Endothelial cell of umbilical vein (primary cell): ENCODE measurements at places on chromosomes 12 and 14.
A peak's percentile ranks its signal among the peaks of the same experiment; 100 is the strongest.

GRCh38 chr14:36582011-36582873 is at the start of gene NKX2-8:
Gene NKX2-8, minus strand, starts transcription at chr14:36582614. Its CDS starts 225 bp downstream, at chr14:36582389.
- no peak for DNase-seq

DNA sequence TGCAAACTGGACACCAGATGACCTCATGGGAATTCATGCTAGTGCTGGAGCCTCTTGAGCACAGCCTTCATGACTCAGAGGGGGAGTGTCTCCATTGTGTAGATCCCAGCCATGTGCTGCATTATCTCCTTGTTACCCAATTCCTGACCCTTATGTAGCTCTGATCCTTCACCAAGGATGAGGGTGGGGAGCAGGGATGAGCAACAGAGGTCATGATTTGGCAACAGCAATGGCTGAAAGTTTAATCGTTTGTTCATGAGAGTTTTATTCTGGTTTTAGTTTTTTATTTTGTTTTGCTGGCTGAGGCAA is 9.5 kb upstream of the BDKRB1 start:
- no peak for DNase-seq

DNA sequence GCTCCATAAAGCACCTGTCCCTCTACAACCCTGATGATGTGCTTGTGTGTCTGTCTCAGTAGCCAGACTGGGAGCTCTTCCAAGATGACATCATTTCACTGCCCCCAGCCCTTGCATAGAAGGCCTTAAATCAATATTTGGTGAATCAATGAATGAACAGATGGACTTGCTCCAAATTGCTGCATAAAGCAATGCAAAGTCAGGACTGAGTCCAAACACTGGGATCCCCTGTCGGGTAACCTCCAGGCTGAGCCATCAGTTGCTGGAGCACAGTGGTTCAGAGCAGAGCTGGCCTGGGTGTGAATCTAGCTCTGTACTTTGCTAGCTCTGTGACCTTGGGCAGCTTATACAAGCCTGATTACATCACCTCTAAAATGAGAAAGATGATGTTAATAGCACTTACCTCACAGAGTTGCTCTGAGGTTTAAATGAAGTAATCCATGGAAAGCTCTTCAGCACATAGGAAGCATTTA is 120.3 kb upstream of the VASH1 start:
- DNase-seq = no peak

DNA sequence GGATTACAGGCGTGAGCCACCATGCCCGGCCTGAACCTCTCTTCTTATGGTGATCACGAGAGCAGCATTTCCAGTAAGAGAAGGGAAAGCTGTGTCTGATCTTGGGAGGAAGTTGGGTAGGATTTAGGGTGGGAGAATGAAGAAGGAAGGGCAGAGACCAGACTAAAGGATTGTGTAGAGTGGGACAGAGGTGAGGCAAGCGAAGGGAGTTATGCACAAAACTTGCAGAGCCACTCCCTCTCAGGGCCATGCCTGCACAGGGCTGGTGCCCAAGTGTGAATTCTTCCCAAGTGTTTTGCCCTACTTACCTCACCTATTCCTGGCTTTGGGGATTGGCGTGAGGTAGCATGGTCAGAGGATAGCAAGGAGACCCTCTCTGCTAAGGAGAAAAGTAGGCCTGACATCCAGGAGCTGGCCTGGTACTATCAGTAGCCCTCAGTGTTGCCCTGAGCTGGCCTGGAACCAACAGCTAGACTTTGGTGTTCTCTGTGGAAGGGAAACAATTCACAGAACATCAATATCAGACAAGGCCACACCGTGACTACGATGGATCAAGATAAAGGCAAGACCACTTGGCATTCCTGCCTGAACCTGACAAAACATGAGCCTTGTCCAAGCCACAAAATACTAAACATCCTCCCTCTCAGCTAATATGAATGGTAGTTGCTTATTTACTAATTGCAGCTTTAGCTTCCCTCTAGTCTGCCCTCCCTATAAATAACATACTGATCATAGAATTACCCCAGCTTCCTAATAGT is 201.0 kb upstream of the AMIGO2 start:
- no peak for DNase-seq

- DNase-seq = no peak
These were observed 343.2 kb downstream of the PDZRN4 start for GRCh38 chr12:41531147-41531829.

DNA sequence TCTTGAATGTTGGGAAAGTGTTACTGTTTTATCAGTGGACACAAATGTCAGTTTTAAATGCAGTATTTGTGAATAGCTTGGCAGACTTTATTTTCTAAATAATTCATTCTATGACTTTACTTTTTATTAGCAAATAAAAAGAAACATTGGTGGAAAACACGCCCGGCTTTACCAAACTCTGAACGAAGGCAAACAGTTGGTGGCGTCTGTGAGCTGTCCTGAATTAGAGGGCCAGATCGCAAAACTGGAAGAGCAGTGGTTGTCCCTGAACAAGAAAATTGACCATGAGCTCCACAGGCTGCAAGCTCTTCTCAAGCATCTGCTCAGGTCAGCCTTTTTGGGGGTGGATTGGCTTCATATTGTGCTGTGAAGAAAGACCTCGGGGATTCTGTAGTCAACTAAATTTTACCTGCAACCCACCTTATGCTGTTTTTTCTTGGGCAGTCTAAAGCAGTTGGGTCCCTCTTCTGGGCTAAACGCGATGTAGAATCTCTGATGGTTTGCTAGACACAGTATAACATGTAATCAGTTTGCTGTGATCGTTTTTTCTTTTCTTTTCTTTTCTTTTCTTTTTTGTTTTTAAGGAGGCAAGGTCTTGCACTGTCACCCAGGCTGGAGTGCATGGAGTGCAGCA is 156.4 kb downstream of the ESR2 start:
- peak; percentile 20 for DNase-seq

GRCh38 chr14:85217412-85217811 is 312.5 kb upstream of the FLRT2 start:
- DNase-seq = no peak
